Adipocyte (in vitro differentiated cells): ENCODE measurements at places on chromosomes 3 and 15.

DNA sequence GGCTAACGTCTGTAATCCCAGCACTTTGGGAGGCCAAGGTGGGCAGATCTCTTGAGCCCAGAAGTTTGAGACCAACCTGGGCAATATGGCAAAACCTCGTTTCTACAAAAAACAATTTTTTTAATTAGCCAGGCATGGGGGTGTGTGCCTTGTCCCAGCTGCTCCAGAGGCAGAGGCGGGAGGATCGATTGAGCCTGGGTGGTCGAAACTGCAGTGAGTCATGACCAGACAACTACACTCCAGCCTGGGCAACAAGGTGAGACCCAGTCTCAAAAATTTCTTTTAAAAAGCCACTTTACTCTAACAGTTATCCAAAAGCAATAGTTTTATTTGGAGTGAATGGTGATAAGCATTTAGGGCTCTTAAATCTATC is 12.5 kb downstream of the TRIM59 start:
- no peak for DNase-seq

DNA sequence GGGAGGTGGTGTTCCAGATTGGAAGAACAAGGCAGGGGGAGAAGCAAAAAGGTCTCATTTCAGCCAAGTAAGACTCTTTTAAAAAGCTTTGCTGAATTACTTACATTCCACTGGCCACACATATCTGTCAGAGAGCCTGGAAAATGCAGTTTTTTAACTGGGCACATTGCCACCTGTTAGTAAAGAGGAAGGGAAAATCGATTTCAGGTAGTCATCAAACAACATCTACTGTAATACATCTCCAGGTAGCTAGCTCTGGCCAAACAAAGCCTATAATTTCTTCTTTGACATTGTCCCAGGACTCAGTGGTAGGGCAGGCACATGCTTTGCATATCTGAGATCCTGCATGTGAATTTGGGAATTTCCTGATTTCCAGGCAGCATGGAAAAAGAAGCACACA is 480.7 kb upstream of the SUCLG2 start:
- no peak for DNase-seq

GRCh38 chr3:196327405-196327804 is 9.4 kb upstream of the DYNLT2B start:
- no peak for DNase-seq

DNA sequence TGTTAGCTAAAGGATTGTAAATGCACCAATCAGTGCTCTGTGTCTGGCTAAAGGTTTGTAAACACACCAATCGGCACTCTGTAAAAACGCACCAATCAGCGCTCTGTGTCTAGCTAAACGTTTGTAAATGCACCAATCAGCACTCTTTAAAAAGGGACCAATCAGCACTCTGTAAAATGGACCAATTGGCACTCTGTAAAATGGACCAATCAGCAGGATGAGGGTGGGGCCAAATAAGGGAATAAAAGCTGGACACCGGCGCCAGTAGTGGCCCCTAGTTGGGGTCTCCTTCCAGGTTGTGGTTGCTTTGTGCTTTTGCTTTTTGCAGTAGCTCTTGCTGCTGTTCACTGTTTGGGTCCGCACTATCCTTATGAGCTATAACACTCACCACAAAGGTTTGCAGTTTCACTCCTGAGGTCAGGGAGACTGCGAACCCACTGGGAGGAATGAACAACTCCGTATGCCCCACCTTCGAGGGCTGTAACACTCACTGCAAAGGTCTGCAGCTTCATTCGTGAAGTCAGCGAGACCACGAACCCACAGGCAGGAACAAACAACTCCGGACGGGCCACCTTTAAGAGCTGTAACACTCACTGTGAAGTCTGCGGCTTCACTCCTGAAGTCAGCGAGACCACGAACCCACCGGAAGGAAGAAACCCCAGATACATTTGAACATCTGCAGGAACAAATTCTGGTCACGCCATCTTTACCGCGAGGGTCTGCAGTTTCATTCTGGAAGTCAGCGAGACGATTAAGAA is 1.1 kb upstream of the SUCLG2 start:
- DNase-seq, result no peak

- DNase-seq, result no peak
Observed at GRCh38 chr3:197734667-197735318, 1.9 kb downstream of the RUBCN start.

DNA sequence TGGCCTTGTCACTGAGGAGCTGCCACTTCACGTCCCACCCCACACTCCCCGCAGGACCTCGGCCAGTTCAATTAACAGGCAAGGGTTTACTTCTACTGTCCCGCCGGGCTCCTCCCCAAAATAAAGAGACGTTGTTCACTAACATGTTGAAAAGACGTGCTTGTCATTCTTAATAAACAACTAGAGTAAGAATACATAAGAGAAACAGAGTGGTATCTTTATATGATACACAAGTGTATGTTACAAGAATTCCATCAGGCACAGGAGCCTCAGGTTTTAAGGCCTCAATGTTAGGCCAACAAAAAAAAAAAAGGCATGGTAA is 326 bp upstream of the IMPDH2 start:
- no peak for DNase-seq

DNA sequence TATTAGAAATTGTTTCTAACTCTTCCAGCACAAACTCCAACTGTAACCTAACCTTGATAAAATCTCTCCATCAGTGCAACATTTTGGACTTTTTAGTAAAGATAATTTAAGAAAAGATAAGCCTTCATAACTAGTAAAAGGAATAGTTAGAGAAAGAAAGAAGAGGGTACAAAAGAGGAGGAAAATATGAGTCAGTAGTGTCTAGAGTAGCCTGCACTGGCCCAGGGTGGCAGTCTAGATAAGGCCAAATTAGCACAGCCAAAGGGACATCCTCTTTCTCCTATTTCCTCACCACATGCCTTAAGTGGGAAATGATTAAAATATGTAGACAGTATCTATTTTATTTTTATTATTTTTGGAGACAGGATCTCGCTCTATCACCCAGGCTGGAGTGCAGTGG is 3.7 kb downstream of the PROS1 start:
- DNase-seq, result no peak

DNA sequence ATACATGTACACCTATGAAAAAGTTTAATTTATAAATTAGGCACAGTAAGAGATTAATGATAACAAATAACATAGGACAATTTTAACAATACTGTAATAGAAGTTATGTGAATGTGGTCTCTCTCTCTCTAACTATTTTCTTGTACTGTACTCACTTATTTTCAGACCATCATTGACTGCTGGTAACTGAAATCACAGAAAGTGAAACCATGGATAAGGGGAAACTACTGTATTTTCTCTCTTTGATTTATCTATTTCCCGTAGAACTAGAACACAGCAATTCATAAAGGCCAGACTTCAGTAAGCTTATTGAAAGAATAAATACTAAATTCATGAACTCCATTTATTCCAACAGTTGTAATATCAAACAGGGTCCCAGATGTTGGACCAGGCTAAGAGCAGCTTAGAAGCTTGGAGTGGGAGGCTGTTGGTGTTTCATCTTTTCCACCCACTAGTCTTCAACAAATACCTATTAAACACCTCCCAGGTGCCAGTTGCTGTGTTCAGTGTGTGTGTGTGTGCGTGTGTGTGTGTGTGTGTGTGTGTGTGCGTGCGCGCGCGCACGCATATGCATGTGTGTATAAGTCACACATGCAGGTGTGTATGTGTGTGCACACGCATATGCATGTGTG is 235.4 kb downstream of the FOXP1 start:
- DNase-seq, result no peak
